ENCODE measurements at places on chromosomes 4 and X.

GRCh38 chrX:37553476-37553875, 18.0 kb upstream of the LANCL3 start:
- no peak for DNase-seq

- DNase-seq = no peak
Measured at GRCh38 chr4:22268350-22269025, 247.4 kb downstream of the ADGRA3 start.

- no peak for DNase-seq
Measured at GRCh38 chr4:120327276-120327675, 260.6 kb upstream of the MAD2L1 start.

DNA sequence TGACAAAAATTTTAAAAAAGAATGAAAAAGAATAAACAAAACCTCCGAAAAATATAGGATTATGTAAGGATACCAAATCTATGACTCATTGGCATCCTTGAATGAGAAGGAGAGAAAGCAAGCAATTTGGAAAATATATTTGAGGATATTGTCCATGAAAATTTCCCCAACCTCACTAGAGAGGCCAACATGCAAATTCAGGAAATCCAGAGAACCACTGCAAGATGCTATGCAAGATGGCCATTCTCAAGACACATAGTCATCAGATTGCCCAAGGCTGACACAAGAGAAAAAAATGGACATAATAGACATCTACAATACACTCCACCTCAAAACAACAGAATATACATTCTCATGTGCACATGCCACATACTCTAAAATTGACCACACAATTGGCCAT, 135.9 kb upstream of the SPANXB1 start:
- no peak for DNase-seq

DNA sequence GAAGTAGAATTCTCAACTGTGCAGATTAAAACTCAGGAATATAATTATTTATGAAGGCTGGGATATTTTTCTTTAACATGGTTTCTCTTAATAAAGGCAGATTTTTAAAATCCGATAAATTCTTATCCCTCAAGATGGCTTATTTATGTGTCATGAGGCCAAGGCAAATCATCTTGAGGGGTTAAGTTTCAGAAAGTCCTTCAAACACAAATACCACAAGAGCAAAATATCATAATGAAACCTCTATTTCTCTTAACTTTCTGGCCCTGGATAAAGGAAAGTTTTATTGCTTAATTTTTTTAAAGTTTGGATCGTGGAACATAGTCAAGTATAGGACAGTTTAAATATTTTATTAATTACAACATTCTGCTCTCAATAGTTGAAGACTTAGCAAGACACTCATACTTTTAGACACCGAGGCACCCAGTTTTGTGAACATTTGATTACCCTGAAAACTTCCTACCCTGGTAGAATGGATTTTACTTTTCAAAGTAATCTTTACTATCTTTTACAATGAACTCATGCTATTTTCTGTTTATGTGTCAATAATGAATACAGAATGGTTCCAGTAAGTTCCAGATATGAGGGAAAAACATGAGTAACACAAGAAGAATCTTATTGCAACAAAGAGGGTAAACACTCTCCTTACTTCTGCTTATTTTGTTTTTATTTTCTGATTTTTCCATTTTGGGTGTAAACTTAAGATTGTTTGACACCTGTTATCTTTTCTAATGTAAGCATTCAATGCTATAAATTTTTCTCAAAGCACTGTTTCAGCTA, 200.7 kb upstream of the IL15 start:
- DNase-seq = no peak

GRCh38 chr4:17275836-17276235, 236.1 kb downstream of the QDPR start:
- no peak for DNase-seq

GRCh38 chr4:183599690-183600089, 59.3 kb downstream of the RWDD4 start:
- DNase-seq = no peak

DNA sequence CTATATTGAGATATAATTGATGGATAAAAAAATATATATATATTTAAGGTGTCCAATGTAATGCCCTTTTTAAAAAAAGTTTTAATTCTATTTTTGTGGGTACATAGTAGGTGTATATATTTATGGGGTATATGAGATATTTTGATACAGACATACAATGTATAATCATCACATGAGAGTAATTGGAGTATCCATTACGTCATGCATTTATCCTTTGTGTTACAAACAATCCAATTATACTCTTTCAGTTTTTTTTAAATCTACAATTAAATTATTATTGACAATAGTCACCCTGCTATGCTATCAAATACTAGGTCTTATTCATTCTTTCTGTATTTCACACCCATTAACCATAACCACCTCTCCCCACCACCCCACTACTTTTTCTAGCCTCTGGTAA, 66.3 kb upstream of the DIPK2B start:
- no peak for DNase-seq

DNA sequence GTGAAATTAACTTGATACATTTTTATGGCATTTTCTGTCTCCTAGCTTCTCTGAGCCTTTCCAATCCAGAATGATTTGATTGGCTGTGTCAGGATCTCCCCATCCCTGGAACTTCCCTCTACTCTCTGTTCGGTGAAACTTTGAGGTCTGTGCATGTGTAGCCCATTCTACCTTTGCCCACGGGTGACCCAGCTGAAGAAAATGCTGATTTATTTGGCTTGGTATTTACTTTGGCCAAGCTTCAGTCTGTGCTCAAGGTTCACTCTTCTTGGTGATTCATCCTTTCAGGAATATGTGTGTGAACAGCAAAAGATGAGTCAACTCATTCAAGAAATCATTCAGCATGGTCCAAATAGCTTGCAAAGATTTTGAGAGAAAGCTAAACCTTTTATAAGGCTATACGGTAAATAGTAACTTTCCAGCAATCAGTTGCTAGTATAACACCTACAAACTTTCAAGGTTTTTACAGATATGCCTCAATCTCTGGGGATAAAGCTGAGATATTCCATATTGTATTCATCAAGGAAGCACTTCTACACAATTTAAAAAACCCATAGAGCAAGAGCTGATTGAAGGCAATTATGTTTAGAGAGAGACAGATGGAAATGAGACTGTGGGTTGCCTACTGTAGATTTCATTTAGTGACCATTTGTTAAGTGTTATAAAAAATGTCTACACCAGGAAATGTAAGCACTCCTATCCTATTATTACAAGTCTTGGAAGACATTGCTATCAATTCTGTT, 233.9 kb upstream of the CXXC4 start:
- no peak for DNase-seq

DNA sequence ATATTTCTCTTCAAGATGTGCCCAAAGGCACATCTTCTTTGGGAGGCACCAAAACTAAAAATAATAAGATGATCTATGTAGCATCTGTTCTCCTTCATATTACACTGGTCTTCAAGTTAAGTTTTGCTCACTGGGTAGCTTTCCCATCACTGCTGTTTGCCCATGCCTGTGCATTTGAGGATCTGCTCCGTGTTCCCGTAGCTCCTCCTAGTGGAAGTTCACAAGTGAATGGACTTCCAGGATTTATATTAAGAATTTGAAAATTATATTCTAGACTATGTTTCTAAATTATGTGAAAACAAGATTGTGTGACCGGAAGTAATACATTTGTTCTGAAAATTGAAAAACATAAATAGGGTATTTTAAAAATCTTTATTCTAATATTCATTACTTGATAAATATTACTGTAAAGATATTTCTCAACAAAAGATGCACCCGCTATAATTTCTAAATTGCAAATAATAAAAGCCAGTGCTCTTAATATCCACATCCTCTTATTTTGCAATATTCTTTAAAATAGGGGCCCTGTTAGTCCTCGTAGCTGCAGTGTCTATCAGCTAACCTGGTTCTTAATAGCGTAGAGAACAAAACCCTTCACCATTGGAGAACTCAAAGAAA, 147.7 kb downstream of the RBM46 start:
- DNase-seq = no peak

- DNase-seq = no peak
Measured at GRCh38 chrX:134542485-134542884, 82.5 kb downstream of the HPRT1 start.

GRCh38 chr4:100288811-100289529, 98.7 kb upstream of the DDIT4L start:
- DNase-seq = no peak

GRCh38 chr4:133148690-133149363, at the start of gene PCDH10:
PCDH10 (plus strand) TSS chr4:133149294; CDS start chr4:133150141, 847 bp downstream.
- no peak for DNase-seq

- DNase-seq = no peak
Measured at GRCh38 chr4:78953769-78954666, 14.8 kb upstream of the PAQR3 start.

GRCh38 chr4:84413480-84413879, 85.6 kb downstream of the NKX6-1 start:
- no peak for DNase-seq

DNA sequence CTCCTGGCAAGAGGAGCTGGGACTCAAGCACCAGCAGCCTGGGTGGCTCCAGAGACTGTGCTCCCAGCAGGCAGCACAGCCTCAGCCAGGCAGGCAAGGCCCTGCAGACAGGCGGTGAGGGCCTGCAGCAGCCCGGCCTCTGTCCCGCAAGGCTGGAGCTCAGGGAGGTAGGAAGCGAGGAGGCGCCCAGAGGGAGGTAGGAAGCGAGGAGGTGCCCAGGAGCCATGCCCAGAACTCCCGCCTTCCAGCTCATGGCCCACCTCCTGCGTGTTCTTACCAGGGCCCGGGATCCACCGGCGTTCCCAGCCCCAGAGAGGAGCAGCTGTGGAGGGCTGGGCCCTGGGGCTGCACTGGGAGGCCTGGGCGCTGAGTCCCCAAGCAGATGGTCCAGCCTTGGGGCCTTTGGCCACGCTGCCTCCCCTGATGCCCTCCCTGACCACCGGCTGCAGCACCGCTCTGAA, 133.1 kb downstream of the HMX1 start:
- no peak for DNase-seq

- no peak for DNase-seq
Measured at GRCh38 chrX:8364369-8365141, 100.1 kb upstream of the VCX3B start.

DNA sequence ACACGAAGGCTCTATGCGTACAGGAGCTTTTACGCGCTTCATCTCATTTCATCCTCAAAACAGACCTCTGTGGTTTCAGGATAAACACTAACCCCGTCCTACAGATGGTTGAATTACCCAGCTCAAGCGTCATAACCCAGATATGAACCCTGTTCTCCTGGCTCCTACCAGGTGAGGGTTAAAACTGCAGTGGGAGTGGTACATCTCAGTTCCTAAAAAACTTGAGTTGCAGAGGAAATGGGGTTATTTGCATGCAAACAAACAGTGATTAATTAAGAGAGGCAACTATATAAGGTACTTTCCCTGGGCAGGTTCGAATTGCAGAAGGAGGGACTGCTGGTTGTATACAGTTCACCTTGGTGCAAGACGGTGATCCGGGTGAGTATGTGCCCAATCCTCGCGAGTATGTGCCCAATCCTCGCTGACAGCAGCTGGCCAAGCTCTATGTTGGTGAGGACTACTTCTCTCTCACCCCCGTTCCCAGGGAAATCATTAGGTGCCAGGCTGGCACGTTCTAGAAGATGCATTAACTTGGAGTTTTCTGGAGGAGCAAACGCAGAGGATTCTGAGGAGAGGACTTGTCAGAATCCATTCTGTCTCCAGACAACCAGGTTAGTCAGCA, 72.6 kb downstream of the FHDC1 start:
- no peak for DNase-seq

GRCh38 chrX:54746928-54747327, 51.1 kb downstream of the ITIH6 start:
- no peak for DNase-seq

DNA sequence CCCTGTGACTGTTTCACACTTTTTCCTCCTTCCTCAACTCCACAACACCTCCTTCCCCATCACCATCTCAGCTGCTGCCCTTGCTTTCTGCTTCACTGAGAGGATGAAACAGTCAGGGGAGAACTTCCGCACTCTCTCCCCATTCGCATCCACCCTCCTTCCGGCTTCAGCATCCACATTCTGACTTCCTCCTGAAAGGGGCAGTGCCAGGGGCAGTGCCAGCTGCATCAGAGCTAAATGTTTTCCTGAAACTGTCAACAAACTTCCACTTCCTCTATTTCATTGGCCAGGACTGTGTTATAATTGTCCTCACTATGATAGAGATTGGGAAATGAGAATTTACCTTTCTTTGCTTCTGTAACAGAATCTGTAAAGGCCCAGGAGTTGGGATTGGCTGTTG, 18.2 kb upstream of the RASL11B start:
- no peak for DNase-seq

DNA sequence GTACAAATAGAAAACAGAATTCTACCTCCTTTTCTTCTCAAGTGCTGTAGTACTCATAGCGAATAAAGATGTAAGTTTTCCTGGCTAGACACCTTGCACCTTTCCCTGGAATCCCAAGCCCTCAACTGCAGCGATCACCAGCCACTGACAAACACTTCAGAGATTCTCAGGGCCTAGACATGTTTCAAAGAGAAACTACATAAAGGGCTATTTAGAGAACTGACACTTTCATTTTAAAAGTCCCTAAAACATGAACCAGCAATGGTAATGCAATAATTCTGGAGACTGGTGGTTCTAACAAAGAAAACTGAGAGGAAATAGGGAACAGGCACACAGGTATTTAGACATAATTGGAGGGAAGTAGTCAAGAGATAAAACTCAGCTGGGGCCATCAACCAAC, 35.7 kb downstream of the FANCB start:
- DNase-seq = no peak

DNA sequence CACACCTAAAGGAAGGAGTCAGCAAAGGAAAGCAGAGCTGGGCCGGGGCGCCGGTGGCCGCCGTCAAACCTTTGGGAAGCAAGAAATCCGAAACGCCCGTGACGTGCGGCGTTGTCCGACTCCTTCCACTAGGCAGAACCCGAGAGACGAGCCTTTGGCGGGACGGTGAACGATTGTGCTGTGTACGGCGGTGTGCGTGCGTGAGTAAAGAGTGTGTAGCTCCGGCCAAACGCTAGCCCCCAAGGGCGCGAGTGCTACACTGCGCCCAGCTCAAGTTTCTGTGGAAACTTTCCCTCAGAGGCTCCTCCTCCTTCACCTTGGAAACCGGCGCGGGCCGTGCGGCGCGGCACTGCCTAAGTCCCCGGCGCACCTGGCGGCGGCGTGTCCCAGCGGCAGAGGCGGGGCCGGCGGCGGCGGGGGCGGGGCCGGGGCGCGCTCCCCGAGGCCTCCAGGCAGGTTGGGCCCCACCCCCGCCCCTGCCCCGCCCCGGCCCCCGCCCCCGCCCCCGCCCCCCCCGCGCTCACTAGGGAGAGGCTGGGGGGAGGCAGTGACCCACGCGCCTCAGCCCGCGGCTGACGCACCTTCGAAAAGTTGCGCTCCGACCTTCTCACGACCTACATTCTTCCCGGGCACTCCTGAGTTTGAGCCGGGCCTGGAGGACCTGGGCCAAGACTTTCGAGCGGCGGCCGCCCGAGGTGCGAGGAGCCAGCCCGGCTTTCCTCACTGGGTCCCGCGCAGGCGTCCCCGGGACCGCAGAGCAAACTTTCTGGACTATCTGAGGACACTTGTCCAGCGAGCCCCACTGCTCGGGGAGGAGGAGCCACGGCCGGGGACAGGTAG, at the start of gene FHIP1A:
Gene FHIP1A, plus strand, starts transcription at position 547 of the 840 bp plus-strand sequence. CDS start 157,084 bp downstream, outside the sequence.
- DNase-seq = peak; percentile 76

GRCh38 chr4:169377367-169377766, 106.6 kb upstream of the SH3RF1 start:
- DNase-seq = no peak

GRCh38 chr4:153538487-153539357, 72.6 kb downstream of the TMEM131L start:
- no peak for DNase-seq

All from NCI-H1048 (cell line).